ENCODE measurements at places on chromosomes 3 and 15. TPM values are rescaled to one million over a fixed set of nuclear protein-coding genes. Genes with fewer than 3 reads are reported as not detected.

GRCh38 chr3:126342991-126343648 is 14.1 kb downstream of the KLF15 start:
- DNase-seq, result peak; percentile 63

DNA sequence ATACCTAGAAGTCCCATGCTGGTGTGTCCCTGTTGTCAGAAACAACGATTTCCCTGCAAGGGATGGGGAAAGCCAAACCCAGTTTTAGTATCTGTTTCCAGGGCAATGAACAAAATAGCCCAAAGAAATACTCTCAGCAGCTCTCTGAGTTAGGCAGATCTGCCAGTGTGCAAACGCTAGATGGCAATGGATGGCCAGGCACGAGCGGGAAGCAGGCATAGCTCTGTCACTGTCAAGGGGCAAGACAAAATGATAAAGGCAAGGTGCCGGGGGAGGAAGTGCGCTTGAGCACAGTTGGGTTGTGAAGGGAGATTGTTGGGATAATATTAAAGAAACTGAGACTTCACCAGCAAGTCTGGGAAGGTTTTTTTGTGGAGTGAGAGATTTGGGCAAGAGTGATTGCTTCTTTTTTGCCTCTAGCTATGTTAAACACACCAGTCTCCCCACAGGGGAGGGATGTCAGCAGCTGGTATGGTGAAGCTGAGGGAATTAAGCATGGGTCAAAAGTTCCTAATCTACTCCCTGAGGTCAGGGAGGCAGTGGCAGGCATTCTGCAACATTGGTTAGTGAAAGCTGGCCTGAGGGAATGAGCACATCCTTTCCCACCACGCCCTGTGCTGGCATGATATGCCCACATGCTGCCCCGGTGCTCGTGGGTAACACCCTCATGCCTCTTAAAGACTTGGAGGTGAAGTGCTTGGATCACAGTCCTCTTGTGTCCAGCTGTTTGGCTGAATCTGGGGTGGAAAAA is 117.5 kb downstream of the PDCD6IP start:
- DNase-seq, result no peak

DNA sequence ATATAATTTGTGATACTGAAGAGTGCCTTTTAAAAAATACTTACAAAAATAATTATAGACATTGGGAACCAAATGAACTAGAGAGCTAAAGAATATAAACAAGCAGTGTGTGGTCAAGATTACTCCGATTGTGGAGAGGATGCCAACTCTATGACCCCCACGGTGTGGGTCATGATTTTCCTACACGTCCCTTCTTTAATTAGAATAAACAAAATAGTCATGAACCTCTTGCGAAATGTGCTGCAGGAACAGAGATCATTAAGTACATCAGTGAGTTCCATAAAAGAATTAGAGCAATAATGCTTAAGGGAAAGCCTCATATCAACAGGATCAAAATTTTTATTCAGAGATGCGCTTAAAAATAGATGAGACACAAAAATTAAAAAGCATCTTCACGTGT is 476.6 kb upstream of the ROBO1 start:
- DNase-seq, result no peak

- DNase-seq, result no peak
Observed at GRCh38 chr15:61011576-61012336, 217.3 kb downstream of the RORA start.

GRCh38 chr3:45592830-45593707 is 1.5 kb upstream of the LIMD1 start:
- DNase-seq, result peak; percentile 92

CD276 gene
- 38.7 TPM for polyA plus RNA-seq

DNA sequence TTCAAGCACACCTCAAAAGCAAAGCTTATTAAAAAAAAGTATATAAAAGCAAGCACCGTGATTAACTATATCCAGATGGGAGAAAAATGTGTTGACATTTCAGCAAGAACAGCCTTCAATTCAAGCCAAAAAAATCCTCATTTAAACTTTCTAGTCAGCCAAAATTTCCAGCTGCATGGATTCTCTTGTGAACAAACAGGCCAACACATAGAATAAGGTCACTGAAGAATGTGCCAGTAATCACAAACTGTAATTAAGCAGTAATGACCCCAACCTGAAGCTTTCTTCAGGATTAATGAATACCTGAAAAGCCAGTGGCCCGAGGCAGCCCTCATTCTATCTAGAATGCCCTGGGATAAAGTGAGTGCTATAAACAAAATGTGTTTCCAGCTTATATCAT is 130.7 kb upstream of the KCNMB2 start:
- DNase-seq, result no peak

PLSCR5 gene
- not detected for polyA plus RNA-seq

DNA sequence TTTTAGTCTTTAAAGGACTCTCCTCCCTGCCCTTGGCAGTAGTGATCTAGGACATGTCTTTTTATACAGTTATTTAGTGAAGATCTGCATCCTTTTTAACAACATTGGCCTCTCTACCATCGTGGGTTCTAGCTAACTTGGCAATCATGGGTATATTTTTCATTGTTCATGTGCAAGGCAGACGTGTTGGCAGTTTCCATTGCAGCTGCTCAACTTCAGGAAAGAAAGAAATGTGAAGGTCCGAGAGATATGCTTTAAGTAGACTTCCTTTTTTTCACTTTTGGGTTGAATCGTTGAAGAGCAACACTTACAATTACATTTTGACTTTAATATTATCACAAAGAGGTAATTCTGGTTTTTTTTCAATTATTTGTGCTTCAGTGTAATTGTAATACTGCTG is 172.6 kb downstream of the SATB1 start:
- DNase-seq, result no peak

DNA sequence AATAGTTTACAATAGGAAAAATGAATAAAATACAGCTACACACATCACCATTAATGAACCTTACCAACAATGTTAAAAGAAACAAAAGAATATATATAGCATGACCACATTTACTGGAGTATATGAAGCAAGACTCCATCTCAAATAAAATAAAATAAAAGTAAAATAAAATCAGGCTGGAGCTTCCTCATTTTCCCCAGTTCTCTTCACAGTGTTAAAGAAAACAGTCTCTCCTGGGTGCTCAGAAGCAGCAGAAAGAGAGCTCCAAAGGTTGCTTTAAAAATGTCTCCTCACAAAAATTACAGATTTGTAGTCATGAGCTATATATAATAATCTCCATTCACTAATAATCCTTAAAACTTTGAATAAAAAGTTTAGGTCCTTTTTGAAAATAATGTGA is 48.8 kb downstream of the PIK3CB start:
- DNase-seq, result no peak

DNA sequence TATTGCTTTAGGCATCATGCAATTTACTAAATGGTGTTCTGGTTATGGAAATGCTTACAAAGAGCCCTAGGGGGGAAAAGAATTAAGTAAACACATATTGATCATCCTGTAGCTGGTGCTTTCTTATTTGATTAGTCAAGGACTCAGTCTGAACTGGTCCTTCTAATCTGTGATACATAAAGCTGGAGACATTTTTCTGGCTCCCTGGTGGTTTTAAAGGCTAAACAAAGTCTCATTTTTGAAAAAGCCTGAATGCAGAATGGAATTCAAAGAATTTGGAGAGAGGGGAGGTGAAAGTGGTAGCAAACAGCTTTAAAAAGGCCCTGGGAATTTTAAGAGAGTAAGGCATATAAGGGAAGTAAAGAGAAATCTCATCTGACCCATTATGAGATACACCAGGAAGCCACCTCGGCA is 149.7 kb downstream of the RBMS3 start:
- no peak for DNase-seq

TLR9 gene
- polyA plus RNA-seq, result 0.15 TPM

GRCh38 chr15:72770673-72771328 is 12.8 kb downstream of the ADPGK start:
- DNase-seq, result no peak

ARIH1 gene
- 91.2 TPM for polyA plus RNA-seq

MYO5C gene
- polyA plus RNA-seq, result 4.5 TPM

GRCh38 chr3:99708207-99708745 is 69.9 kb downstream of the COL8A1 start:
- no peak for DNase-seq

DNA sequence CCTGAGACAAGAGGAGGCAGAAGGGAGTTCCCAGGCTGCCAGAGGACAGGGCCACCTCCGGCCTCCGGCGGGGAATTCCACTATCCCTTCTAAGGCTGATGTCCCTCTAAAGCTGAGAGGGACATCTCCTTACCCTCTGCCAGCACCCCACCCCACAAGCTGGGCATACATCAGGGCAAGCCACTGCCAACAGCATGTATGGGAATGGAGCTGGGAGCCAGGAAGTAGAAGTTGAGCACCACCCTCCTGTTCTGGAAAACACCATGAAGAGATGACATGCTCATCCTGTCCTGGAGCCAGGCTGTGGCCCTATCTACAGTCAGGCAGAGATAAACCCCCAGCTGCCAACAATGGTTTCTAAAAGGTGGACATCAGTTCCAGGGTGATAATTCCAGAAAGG is 7.1 kb downstream of the PLCD1 start:
- peak; percentile 28 for DNase-seq

GRCh38 chr3:81302045-81302444 is 459.4 kb downstream of the GBE1 start:
- no peak for DNase-seq

FBXL22 gene
- 6.3 TPM for polyA plus RNA-seq

DNA sequence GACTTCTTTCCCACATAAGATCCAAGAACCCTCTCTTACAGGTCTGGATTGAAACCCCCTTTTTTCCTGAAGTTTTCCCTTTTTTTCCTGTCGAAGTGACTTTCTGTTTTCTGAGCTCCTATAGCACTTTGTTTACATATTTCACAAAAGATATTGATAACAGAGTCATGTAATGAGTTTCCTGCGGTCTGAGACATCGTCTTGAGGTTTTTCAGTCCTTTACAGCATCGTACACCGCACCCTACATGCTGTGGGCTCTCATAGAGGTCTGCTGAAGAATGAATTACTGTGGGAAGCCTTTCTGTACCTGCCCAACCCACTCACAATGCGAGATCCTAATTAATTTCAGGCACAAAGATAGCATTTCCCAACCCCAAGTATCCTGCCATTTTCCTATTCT is 53.1 kb downstream of the MCF2L2 start:
- no peak for DNase-seq

GRCh38 chr3:150970665-150971324 is 1.7 kb downstream of the CLRN1 start:
- DNase-seq, result no peak

DNA sequence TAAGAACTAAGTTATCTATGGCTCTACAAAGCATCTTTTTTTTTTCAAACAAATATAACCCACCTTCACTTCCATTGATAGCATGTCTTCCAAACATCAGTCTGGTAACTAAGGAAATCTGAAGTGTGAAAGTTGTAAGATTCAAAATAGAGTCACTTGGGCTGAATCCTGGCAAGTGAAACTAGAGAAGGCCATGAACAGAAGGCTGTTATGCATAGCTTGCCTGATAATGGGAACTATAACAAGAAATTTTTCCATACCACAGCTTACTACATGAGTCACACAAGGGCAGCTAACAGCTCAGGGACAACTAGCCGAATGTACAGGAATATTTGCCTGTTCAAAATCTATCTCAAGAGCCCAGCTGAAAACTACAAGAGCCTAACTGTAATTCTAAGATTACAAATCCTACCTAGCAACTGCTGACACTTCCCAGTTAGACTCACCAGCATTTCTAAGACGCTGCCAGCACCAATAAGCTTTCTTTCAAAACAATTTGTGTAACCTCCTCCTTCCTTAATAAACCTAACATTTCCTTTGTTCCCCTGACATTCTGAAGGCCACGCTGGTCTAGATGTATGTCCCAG is 1066.5 kb downstream of the PLOD2 start:
- no peak for DNase-seq

RAMAC gene
- 25.1 TPM for polyA plus RNA-seq

GRCh38 chr3:20074226-20075063 is 34.2 kb downstream of the KAT2B start:
- no peak for DNase-seq

- DNase-seq, result no peak
Observed at GRCh38 chr15:65156692-65157091, 23.1 kb upstream of the PDCD7 start.

DNA sequence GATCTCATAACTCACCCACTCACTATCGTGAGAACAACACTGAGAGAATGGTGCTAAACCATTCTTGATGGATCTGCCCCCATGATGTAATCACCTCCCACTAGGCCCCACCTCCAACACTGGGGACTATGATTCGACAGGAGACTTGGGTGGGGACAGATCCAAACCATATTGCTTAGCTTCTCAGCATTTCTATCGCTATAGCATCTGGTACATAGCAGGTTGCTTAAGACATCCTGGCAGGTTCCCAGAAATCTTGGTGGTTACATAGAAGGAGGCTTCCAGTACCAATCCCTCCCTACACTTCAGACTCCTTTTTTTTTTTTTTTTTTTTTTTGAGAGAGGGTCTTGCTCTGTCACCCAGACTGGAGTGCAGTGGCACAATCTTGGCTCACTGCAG is 487.8 kb downstream of the EDEM1 start:
- no peak for DNase-seq

DNA sequence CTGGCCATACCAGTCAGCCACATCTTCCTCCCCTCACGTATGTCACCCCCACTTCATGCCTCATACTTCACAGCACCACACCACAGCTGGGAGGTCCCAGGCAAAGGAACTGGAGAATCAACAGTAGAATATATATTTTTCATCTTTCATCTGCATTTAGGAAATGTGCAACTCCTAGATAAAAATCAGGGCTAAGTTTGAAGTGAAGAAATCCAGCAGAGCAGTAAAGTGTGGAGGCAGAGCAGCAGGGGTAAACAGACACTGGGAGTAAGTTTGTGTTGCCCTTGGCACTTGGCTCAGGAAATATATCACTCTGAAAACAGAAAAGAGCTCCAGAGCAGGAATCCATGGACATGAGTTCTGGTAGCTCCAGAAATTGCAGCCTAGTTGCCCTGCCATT is 2.8 kb upstream of the HERC1 start:
- DNase-seq, result no peak

DNA sequence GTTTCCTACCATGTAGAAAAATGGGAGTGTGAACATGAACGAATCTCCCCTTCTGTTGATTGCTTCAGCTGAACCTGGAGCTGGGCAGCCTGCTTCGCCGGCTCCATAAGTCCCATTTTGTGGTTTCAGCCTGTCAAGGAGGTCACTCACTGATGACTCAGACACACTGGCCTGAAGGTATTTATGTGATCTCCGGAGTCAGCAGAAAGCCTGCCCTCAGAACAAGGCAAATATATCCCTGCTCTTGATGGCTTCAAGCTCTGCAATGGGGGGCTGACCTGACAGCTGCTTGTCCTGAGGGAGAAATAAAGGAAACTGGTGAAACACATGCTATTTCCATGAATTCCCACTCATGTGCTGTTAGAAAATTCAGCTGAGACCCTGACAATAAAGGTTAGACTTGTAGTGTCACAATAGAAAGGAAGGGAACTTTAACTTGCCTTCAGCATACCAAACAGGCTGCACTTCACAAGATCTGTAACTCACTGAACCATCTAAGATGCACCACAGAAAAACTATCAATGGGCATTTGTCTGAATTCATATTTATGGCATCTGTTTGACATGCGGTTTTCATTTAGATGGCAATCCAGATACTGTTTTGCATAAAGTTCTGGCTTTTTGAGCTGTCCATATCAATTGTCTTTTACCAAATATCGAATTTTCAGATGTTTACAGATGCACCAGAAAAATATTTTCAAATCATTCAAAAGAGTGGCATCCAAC is 282.0 kb upstream of the VEPH1 start:
- no peak for DNase-seq

GRCh38 chr3:19022546-19022945 is 125.8 kb upstream of the KCNH8 start:
- DNase-seq, result no peak

CCDC39 gene
- polyA plus RNA-seq, result 0.72 TPM
